Suppressor macrophage (primary cell): ENCODE measurements at places on chromosomes 3 and 15.

DNA sequence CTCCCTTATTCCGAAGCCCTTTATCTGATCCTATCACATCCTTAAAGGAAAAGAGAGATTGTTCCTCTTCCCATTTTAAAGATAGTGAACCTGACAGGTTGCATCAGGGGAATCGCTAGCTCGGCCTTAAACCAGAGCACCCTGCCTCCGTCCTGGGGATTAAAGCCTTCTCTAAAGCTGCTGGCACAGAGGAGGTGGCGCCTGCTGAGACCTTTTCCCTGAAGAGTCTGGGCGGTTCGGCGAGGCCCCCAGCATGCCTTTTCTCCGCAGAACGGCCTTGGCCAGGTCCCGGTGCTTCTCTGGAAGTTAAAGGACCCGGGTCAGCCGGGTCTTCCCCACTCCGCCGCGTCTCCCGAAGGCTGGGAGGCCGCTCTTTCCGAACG lies 593 bp downstream of the FAM219B start:
- DNase-seq: no peak

DNA sequence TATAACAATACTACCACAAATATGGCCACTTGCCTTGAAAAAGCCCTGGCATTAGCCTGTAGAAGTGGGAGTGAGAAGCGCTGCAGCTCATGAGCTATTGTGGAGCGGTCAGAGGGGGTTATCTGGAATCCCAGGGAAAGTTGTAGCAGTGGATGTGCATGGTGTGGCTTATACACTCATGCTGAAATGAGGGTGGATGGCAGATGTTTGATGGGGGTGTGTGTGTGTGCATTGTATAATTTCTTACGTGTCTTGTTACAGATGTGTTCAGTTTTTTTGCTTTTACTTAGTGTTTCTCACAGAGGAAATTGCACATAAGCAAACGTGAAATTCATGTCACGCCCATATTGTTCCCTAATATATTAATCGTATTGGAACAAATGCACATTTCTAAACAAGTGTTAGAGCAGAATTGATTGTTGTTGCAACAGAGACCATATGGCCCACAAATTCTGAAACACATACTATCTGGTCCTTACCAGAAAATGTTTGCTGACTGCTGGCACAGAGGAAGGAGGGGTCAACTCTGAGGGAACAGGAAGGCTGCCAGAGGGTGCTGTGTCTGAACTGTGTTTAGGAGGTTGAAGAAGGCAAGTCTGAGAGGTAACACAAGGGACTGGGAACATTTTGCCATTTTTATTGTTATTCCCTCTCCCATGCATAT lies 200.0 kb upstream of the CFAP20DC start:
- no peak for DNase-seq

DNA sequence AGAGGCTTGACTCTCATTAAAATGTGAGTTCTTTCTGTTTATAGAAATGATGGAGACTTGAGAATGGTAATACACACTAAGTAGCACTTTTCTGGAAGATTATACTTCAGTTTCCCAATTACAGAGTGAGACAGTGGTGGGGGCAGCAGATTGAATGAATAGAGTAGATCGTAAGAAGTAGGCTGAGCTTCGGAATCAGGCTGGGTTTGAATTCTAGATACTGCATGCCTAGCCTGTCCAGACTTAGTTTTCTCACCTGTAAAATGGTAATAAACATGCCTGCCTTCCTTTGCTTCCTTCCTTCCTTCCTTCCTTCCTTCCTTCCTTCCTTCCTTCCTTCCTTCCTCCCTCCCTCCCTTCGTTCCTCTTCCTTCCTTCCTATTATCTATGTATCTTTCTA lies 8.1 kb downstream of the IL1RAP start:
- DNase-seq: no peak

GRCh38 chr3:125602752-125603649 lies 7.7 kb upstream of the OSBPL11 start:
- DNase-seq: no peak

- DNase-seq: no peak
Observed at GRCh38 chr3:14324224-14324944, 78.0 kb upstream of the SLC6A6 start.

DNA sequence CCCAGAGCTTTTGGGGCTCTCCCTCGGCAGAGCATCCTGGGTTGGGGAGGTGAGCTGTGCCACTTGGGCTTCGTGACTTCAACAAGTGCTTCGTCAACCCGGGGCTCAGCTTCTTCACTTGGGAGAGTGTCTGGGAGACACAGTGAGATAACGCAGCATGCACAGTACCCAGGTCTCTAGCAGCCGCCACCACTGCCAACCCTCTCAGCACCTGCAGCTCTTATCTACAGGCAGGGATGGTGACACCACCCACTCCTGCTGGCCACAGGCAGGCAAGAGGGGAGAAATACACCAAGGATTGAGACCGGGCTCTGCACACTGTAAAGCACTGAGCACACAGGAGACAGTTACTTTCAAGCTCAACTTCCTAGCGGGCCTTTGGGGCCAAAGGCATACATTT lies 11.6 kb downstream of the TKT start:
- no peak for DNase-seq

- no peak for DNase-seq
Observed at GRCh38 chr3:117523418-117523817, 813.8 kb downstream of the TUSC7 start.

DNA sequence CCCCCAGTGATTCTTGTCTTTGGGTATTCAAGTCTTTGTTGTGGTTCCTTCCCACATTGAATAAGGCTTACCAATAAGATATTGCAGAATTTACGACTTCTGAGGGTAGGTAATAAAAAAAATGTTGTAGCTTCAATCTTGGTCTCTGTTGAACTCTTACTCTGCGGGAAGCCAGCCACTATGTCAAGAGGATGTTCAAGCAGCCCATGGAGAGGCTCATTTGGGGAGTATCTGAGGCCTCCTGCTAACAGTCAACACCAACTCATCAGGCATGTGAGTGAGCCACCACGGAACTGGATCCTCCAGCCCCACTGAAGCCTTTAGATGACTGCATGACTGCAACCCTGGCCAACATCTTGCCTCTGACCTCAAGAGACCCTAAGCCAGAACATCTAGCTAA lies 3.2 kb upstream of the TBC1D23 start:
- no peak for DNase-seq

GRCh38 chr3:151869181-151869580 lies 4.3 kb upstream of the SUCNR1 start:
- no peak for DNase-seq

GRCh38 chr3:137046747-137047146 lies 89.0 kb downstream of the IL20RB start:
- no peak for DNase-seq

GRCh38 chr3:149575961-149576564 lies 81.8 kb downstream of the WWTR1 start:
- peak; percentile 20 for DNase-seq

DNA sequence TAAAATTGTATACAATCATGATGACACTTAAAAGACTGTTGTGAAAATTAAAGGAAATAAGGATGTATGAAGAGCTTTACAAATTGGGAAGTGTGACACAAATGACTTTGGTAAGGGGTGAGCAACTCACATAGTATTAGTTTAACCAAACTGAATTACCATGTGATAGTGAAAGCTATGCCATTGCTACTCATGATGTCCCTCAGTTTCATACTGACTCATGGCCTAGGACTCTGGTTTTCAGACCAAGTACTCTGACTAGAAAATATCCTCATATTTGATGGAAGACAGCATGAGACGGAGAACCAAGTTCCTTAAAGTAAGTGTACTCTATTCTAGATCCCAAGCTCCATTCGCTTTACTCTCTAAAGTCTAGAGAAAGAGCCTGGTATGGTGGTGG lies 203.2 kb upstream of the ICE2 start:
- DNase-seq: no peak

DNA sequence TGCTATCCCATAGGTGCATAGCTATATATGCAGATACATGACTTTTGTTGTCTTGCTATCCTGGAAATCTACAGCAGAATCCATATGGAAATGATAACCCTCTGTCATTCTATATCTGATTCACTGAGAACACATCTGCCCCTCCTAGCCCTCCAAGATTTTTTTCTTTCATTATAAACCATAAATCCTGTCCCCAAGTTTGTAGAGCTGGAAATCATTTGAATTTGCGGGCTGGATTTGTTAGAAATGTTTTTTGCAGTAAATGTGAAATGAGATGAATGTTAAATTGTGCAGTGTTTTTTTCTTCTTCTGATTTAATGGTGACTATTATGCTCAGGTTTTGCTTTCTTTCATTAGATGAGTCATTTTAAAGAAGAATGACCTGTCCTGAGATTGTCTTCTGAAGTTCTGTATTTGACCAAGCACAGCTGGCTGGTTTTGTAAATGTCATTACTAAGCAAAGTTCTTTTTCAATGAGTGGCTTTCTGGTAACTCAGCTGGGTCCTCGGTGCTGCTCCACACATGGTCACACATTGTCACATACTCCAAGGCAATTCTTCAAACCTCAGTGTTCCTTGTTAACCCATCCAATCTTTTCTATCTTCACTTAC lies 25.3 kb upstream of the ABHD17C start:
- DNase-seq: no peak

DNA sequence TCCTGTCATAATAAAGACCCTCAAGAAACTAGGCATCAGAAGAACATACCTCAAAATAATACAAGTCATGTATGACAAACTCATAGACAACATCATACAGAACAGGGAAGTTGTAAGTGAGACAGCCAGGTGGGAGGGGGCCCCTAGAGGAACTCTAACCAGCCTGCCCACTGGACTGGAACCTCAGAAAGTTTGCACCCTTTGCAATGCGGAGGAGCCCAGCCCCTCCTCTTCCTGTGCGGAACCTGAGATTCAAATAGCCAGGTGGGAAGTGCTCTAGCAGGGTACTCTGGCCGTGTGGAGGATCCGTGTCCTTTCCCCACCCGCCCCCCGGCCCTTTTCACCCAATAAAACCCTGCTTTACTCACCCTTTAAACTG lies 387.0 kb upstream of the CBLB start:
- no peak for DNase-seq

DNA sequence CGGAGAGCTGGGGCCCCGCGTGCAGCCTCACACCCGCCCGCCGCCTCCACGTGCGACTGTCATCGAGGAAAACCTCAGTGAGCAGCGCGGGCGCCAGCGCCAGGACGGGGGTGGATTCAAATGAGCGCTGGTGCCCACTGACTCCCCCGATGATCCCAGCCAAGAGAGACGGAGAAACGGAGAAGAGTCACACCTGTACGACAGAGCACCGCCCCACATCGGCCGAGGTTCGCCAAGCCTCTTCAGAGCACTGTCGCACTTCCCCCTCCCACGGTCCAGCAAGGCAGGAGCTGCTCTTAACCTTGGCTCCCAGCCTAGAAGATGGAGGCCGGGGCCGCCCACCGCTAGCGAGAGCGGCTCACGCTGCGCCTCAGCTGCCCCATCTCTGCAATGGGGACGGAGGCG lies 130.9 kb upstream of the IQSEC1 start:
- DNase-seq: peak; percentile 13

DNA sequence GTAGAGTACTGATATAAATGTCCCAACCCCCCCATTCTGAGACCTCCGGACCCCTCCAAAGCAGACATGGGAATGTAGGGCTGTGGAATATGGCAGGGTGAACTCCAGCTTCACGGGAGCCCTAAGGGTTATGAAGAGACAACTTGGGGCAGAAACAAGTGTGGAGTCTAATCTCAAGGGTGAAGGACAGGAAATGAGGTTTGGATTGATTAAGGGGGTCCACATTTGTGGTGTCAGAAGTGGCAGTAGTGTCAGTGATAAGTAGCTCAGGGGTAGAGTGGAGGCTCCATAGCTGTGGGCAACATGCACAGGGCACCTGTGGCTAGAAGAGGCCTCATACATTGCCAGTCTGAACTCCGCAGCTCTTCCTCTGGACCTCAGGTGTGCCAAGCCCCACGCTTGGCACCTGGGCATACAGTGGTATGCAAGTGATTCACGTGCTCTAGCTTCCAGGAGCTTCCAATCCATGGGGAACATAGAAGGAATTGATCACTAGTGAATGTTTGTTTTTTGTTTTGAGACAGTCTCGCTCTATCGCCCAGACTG lies 4.1 kb upstream of the P4HTM start:
- DNase-seq: no peak

DNA sequence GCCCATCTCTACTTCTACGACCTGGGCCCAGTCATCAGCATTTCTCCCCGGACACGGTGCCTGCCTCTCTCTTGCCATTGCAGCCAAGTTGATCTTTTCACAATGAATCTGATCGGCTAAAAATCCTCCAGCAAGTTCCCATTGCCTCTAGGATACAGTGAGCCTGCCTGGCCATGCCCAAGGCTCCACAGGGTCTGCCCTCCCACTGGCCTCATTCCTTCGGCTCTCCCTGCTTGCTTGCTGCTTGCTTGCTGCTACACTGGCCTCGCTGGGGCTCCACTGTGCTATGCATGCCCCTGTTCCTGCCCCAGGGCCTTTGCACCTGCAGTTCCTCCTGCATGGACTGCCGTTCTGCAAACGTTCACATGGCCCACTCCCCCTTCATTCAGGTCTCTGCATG lies 2.0 kb downstream of the ABTB1 start:
- DNase-seq: no peak

DNA sequence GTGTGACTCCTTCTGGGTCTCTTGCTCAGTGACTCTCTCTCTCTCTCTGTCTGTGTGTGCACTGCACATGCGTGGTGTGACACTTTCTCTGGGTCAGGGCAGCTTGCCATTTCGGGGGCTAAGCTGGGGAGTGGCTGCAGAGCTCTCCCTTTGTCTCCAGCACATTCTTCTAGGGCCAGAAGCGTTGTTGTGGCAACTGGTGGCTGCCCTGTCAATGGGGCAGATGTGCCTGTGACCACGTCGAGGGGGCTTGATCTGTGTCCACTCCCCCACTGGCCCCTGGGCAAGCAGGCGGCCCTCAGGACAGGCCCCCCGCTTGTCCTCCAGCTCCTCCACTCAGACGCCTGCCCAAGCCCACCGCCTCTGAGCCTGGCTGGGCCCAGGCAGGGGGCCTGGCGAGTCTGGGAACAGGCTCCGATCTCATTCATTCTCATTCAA lies 67.8 kb downstream of the WNT7A start:
- DNase-seq: no peak

GRCh38 chr3:184812662-184813042 lies 686 bp downstream of the VPS8 start:
- DNase-seq: peak; percentile 27

DNA sequence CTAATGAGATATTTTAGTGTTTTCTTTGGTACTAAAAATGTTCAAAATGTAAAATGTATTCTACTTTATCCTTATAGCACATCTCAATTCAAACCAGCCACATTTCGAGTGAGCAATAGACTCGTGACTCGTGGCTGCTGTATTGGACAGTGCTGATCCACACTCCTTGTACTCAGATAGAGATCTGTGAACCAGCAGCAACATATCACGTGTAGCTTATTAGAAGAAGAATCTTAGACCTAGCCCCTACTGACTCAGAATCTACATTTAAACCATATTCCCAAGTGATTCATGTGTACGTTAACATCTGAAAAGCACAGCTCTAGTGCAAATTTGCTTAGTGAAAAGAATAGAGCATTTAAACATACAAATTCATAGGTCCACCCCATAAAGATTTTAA lies 130.9 kb downstream of the IL1RAP start:
- no peak for DNase-seq

- DNase-seq: no peak
Observed at GRCh38 chr3:117003501-117003900, 293.9 kb downstream of the TUSC7 start.

- no peak for DNase-seq
Observed at GRCh38 chr3:156906275-156906674, 80.1 kb downstream of the LEKR1 start.

- DNase-seq: no peak
Observed at GRCh38 chr15:83926116-83926515, 272.2 kb downstream of the ADAMTSL3 start.

- no peak for DNase-seq
Observed at GRCh38 chr3:158742871-158743663, 10.8 kb upstream of the RARRES1 start.

GRCh38 chr3:20235796-20236195 lies 49.8 kb upstream of the SGO1 start:
- no peak for DNase-seq

- DNase-seq: no peak
Observed at GRCh38 chr3:69105320-69105719, 17.1 kb downstream of the LMOD3 start.
